ENCODE measurements at places on chromosomes 4 and X. TPM values are rescaled to one million over a fixed set of nuclear protein-coding genes. Genes with fewer than 3 reads are reported as not detected.

MAGIX gene
- total RNA-seq: 1.5 TPM

SMIM20 gene
- 30.2 TPM for total RNA-seq

USP26 gene
- not detected for total RNA-seq

TDO2 gene
- 1.0 TPM for total RNA-seq

- peaks cover 94% of the 10 kb centered on the region for H3K36me3 ChIP-seq
- no peaks in the 10 kb centered on the region for H3K27me3 ChIP-seq
- no peak overlapping the region for H3K27ac ChIP-seq
- H3K4me1 ChIP-seq: no peaks in the 10 kb centered on the region
Measured at GRCh38 chr4:2697995-2698414, 58.1 kb downstream of the TNIP2 start.

DNA sequence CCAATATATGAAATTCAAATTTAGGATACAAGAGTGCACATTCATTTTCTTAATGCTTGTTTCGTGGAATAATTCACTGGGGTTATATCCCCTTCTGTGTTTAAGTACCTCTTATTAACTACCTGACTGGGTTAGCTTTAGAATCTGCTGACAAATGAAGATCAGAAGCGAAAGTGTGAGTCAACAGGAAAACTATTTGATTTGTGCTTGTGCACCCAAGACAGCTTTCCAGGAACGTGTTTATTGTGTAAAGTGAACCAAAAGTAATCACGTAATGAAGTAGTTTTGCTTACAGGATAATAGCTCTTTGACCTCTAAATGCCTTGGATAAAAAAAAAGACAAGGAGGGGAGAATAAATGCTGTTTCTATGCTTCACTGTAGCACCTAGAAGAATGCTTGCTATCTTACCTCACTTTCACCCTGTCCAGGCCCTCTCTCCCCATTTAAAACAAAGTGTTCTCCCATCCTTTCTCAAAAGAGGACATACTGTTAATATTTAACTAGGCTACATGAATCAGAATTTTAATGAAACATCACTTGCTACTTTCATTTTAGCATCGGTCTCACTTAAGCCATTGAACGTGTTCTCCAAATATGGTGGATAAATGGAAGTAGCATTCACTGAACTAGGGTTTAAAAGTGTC, 141.9 kb downstream of the THOC2 start:
- DNase-seq: no peak
- no peaks in the 10 kb centered on the region for H3K4me1 ChIP-seq
- no peak overlapping the region for H3K27ac ChIP-seq
- H3K27me3 ChIP-seq: no peaks in the 10 kb centered on the region
- H3K4me3 ChIP-seq: no peak overlapping the region
- no peaks in the 10 kb centered on the region for H3K36me3 ChIP-seq

DNA sequence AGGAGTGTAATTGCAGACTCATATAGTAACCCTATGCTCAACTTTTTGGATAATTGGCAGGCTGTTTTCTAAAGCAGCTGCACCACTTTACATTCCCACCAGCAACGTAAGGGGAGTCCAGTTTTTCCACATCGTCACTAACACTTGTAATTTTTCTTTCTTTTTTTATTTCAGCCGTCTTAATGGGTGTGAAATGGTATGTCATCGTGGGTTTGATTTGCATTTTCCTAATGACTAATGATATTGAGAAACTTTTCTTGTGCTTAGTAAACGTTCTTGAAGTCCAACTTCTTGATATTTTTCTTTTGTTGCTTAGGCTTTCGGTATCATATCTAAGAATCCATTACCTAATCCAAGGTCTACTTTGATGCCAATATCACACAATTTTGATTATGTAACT, 95.3 kb upstream of the IL1RAPL1 start:
- H3K36me3 ChIP-seq: no peaks in the 10 kb centered on the region
- no peak overlapping the region for H3K4me3 ChIP-seq
- no peak overlapping the region for H3K27ac ChIP-seq
- DNase-seq: no peak

- no peaks in the 10 kb centered on the region for H3K4me1 ChIP-seq
- H3K27me3 ChIP-seq: no peaks in the 10 kb centered on the region
- H3K4me3 ChIP-seq: no peak overlapping the region
- DNase-seq: no peak
- H3K27ac ChIP-seq: no peak overlapping the region
- H3K36me3 ChIP-seq: no peaks in the 10 kb centered on the region
Measured at GRCh38 chrX:46722742-46723568, 36.0 kb downstream of the SLC9A7 start.
